Esophagus mucosa (tissue), 1 donor: ENCODE measurements at places on chromosomes 1 and 21. TPM values are rescaled to one million over a fixed set of nuclear protein-coding genes. Genes with fewer than 3 reads are reported as not detected.

The ARV1 gene
- total RNA-seq: 17.3 TPM

The AMPD1 gene
- not detected for total RNA-seq

The HSD3B1 gene
- not detected for total RNA-seq

The SFN gene
- 2,315 TPM for total RNA-seq

The ASTN1 gene
- not detected for total RNA-seq

The GPR3 gene
- total RNA-seq: 0.52 TPM

The S100A9 gene
- total RNA-seq: 34,355 TPM

The NCAM2 gene
- not detected for total RNA-seq

The GNAT2 gene
- total RNA-seq: not detected

The KRTAP21-2 gene
- total RNA-seq: not detected

The EIF4G3 gene
- total RNA-seq: 35.7 TPM

The AVPR1B gene
- total RNA-seq: not detected

The TCP10L gene
- total RNA-seq: not detected

The FABP3 gene
- 0.36 TPM for total RNA-seq

The OR14C36 gene
- total RNA-seq: not detected

The CFHR3 gene
- 0.36 TPM for total RNA-seq

The IL20 gene
- total RNA-seq: not detected

The TRIM46 gene
- 0.12 TPM for total RNA-seq

The SLC45A3 gene
- total RNA-seq: 1.2 TPM

The ADGRL2 gene
- 40.5 TPM for total RNA-seq

The CELA3A gene
- total RNA-seq: not detected

The IL12RB2 gene
- 1.3 TPM for total RNA-seq

The VN1R5 gene
- not detected for total RNA-seq

The BARHL2 gene
- total RNA-seq: not detected

The SMCP gene
- total RNA-seq: not detected

The FOXD3 gene
- total RNA-seq: not detected

The SH3BP5L gene
- total RNA-seq: 17.1 TPM

The PODN gene
- total RNA-seq: 2.6 TPM

The TRAF3IP3 gene
- total RNA-seq: 0.80 TPM

The CHRM3 gene
- total RNA-seq: 0.68 TPM

The STRIP1 gene
- total RNA-seq: 20.8 TPM

The FAM110D gene
- 0.68 TPM for total RNA-seq

The SV2A gene
- total RNA-seq: 0.20 TPM

The LRRC3 gene
- 0.72 TPM for total RNA-seq

The PLXNA2 gene
- 47.5 TPM for total RNA-seq

The LCA5L gene
- 0.80 TPM for total RNA-seq

The GOLT1A gene
- total RNA-seq: not detected

The RSPO1 gene
- total RNA-seq: 0.20 TPM

The MAP10 gene
- total RNA-seq: 0.72 TPM

The PRKAA2 gene
- 0.44 TPM for total RNA-seq

The NHLH1 gene
- total RNA-seq: 0.08 TPM

The FBXO28 gene
- total RNA-seq: 23.7 TPM

The S100A8 gene
- total RNA-seq: 27,439 TPM

The LCE1D gene
- total RNA-seq: not detected

The WNT3A gene
- total RNA-seq: 0.44 TPM

The CELA3B gene
- not detected for total RNA-seq

The TRIM17 gene
- 1.3 TPM for total RNA-seq

The HYI gene
- 8.6 TPM for total RNA-seq

The FCGR1A gene
- 0.40 TPM for total RNA-seq
